ENCODE measurements at places on chromosomes 12 and 14.

DNA sequence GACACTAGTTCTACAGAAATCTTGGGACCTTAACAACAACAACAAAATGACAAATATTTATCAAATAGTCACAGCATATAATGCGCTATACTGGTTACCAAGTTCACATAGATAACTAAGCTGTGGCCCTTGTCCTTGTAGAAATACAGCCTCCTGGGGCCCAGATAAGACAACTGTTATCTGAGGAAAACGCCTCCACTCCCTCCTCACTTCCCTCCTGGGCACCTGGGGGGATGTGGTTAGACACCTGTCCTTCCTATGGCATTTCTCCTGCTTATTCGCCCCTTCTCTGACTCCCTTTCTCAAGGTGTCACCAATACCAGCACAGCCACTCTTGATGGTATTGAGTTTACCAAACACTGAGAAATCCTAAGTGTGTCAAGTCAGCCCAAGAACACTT lies 419.4 kb downstream of the RAD51B start:
- no peak for DNase-seq

DNA sequence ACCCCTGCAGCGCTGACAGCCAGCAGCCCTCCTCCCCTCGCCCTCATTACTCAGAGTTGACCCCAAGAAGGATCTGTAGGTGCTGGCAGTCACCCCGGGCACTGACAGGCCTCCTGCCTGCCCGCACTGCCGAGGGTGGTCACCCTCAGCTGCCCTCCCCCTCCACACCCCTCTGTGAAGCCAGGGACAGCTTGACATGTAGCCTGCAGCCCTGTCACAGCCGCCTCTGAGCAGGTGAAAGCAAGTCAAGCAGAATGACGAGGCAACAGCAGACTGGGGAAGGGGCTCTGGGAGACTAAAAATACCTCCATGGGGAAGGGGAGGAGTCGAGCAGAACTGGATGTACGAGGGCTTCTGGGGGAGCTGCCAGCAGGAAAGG lies 178.1 kb downstream of the DPF3 start:
- no peak for DNase-seq

DNA sequence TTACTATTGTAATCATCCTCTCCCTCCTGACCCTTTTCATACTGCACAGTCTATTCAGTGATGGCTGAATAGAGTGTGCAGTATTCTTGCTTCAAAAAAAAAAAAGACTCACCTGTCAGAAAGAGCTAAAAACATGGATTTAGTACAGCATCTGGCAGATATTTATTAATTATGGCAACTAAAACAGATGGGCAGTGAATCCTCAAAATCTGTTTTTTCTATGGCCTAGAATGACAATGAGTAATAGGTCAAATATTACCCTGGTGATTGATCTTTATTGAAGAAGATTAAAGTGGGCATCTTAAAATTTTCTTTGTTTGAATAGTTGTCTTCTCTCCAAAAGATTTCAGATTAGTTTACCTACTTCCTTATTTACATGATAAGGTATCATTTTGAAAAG lies 543.6 kb downstream of the FOXG1 start:
- no peak for DNase-seq

- DNase-seq: no peak
These were observed 352.9 kb upstream of the SEL1L start for GRCh38 chr14:81886588-81886987.
